ENCODE measurements at places on chromosomes 16 and 17.

- peak; percentile 60 for DNase-seq
Measured at GRCh38 chr17:19727501-19728078, 11.2 kb upstream of the SLC47A2 start.

DNA sequence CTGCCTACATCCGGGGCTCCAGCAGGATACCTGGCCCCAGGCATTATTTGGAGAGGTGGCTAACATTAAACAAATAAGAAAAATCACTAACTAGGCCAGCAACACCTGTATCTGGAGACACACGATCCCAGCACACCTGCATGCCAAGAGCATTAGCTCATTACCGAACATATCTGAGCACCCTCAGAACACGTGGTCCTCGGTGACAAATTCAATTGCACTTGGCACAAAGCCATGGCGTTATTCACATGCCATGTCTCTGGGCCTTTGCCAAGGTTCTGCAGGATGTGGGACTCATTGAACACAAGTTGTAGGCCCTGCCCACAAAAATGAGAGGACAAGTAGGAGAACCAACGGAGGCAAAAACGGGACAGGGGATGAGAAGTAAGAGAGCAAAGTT lies 552.3 kb downstream of the TOX3 start:
- no peak for DNase-seq

DNA sequence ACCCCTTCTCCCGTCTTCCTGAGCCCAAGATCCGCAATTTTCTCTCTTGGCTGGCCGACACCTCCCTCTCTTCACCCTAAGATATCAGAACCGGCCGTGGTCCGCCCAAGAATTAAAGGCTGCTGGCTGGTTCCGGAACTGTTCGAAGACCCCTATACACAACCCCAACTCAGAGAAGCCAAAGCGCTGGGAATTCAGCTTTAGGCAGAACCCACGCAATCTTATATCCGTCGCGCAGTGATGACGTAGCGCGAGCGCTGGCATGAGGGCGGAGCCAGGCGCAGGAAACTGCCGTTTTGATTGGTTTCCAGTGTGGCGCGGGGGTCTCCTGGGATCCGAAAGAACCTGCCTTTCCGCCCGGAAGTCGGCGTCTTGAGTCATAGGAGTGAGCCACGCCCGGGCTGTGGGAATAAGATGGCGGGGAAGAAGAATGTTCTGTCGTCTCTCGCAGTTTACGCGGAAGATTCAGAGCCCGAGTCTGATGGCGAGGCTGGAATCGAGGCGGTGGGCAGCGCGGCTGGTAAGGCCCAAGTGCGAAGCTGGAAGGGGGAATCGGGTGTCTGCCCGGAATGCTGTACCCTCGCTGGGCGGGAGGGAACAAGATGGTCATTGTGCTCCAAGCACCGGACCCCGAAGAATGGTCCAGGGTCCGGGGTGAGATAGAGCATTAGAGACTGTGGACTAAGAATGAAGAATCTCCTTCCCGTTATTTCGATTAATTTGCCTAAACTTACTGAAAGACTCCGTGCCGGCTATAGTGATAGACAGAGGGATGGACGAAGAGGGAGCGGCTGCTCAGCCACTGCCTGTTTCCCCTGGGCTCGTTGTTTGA lies at the start of the genes RECQL5 and SAP30BP:
TSS of gene RECQL5 (minus strand) at position 196 of the 832 bp plus-strand sequence. CDS start 597 bp downstream, outside the sequence.
TSS of gene SAP30BP (plus strand) at position 380 of the 832 bp plus-strand sequence. CDS start at position 415, 35 bp downstream.
- peak; percentile 94 for DNase-seq

DNA sequence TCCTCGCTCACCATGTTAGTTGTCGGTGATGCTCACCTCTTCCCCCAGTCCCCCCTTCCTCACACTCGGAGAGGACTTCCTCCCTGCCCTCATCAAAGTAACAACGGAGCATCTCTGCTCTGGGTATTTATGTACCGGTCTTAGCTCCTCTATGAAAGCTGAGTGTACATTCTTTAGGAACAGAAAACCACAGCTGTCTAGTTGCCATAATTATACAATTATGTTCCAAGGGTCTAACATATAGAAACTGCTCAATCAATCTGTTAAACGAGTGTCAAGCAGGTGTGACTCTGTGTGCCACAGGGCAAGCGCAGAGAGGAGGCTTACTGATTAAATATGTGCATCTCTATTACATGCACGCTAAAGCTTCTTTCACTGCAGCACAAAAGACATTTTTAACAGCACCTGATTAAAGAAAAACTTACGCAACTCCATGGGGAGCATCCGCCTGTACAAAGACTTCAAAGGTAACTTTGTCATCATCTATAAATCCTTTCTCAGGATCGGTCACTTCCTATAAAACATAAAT lies 37.8 kb downstream of the LITAFD start:
- DNase-seq, result no peak

- DNase-seq, result no peak
Measured at GRCh38 chr17:68318103-68318991, 27.1 kb downstream of the ARSG start.

DNA sequence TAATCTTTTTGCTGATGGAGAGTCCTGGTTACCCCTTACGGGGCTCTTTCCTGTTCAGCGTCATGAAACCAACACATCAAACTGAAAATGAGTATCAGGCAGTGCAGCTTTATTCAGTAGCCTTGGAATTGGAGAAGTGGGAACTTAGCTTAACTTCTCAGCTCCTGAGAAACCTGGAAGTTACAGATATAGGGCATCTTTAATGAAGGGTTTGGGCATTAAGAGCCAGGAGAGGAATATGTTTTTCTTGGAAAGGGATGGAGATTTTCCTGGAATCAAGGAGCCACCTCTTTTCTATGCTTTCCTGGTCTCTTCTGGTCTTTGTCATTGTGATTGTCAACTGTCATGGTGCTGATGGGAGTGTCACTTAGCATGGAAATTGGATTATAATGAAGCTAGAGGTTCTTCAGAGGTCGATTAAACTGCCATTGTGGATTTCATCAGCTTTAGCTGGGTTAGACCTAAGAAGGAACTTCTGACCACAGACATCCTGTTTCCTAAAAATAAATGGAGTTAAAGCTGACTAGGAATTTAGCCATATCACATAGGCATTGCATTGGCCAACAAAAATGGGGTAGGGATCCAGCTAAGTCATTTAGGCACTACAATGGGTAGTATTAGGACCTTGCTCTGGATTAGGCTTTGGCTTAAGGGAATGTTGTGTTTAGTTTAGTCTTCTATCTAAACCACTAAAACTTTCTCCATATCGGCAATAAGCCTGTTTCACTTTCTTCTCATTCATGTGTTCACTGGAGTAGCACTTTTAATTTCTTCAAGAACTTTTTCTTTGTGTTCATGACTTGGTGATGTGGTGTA lies 186.4 kb downstream of the BCAS3 start:
- DNase-seq, result no peak

DNA sequence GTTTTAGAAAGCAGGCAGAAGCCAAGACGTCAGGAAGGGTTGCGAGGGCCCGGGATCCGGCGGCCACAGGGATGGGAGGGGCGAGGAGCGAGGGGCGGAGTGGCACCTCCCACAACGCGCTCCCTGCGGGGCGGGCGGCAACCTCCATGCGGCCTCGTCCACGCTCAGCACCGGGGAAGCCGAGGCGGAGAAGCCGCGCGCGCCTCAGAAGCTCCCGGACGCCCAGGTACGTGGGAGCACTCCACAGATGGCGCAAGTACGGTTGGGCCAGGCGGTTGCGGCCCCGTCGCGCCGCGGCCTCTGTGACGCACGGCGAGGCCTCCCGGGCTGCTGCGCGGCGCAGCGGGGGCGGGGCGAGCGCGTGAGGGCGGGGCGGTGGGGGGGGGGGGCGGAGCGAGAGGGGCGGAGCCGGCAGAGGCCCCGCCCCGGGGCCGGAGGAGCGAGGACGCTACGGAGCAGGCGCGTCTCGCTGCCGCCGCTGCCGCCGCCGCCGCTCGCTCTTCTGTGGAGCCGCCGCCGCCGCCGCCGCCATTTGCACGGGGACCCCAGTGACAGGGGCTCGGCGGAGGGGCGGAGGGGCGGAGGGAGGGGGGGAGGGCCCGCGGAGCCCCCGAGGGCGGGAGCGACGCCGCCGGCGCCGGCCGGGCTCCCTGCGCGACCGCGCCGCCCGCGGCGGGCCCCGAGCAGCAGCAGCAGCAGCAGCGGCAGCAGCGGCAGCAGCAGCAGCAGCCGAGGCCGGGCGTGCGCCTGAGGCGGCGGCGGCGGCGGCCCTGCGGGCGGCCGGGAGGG lies at the start of gene TENT4B:
TSS of gene TENT4B (plus strand) at position 500 of the 789 bp plus-strand sequence. CDS start 316 bp downstream, outside the sequence.
- peak; percentile 50 for DNase-seq

DNA sequence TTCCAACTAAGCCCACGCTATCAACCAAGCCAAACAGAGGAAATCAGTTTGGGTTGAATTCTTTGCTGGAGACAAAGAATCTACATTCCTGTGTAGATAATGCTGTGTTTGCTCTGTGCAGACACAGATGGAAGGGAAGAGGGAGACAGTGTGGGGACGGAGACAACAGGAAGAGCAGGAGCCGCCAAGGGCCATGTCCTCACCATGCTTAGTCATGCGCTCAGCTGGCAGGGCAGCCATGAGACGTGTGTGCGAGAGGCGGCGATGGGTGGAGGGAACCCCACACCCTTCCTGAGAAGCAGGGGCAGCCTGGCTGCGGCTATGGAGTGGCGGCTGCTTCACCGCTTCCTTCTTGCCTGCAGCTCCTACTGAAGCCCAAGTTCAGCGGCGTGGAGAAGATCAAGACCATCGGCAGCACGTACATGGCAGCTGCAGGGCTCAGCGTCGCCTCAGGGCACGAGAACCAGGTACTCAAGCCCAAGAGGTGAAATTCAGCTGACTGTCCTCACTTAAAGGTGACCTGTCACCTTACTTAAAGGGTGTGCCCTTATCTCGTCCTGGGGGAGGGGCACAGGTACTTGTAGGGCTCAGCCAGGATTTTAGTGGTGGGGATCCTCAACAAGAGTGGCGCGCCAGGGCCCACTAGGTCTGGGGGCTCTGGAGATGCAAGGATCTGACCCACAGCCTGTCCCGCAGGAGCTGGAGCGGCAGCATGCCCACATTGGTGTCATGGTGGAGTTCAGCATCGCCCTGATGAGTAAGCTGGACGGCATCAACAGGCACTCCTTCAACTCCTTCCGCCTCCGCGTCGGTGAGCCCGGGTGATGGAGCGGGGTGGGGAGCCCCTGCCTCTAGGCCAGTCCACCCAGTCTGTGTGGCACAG lies 47.5 kb downstream of the ADCY7 start:
- peak; percentile 39 for DNase-seq

- no peak for DNase-seq
Measured at GRCh38 chr17:66655461-66655860, 179.5 kb upstream of the CACNG5 start.

GRCh38 chr16:72749091-72749490 lies 298.8 kb downstream of the ZFHX3 start:
- DNase-seq, result no peak

DNA sequence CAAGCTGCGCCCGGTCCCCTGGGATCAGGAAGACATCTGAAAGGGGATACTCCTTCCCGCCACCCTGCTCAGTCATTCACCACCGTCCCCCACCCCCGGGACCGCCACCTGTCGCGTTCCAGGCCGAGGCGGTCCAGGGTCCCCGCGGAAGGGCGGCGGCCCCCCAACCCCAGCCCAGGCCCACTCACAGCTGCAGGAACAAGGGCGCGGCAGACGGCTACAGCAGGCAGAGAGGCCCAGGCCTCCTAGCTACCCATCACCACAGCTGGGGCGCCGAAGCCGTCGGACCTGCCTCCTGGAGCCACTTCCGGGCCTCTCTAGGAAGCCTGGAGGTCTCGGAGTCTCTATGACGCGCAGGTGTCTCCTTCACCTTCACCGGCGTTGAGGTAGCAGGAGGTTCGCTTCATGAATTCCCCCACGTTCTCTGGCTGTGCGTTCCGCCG lies at the start of gene SDR42E1:
TSS of gene SDR42E1 (minus strand) at position 272 of the 443 bp plus-strand sequence. CDS start 10,612 bp downstream, outside the sequence.
- no peak for DNase-seq

DNA sequence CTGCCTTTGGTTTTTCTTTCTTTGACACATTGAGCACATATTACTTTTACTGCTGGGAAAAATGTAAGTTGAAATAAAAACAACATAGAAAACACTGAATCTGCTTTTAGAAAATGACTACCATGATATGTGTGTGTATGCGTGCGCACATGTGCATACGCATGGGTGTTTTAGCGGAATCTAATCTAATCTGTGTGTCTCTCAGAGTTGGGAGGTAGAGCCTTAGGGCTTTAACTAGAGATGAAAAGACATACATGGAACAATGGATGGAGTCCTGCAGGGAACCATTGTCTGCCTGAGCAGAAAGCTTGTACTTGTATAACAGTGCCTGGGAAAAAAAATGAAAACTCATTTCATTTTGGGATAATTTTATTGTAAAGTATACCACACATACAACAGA lies 12.4 kb downstream of the SLFN5 start:
- no peak for DNase-seq

DNA sequence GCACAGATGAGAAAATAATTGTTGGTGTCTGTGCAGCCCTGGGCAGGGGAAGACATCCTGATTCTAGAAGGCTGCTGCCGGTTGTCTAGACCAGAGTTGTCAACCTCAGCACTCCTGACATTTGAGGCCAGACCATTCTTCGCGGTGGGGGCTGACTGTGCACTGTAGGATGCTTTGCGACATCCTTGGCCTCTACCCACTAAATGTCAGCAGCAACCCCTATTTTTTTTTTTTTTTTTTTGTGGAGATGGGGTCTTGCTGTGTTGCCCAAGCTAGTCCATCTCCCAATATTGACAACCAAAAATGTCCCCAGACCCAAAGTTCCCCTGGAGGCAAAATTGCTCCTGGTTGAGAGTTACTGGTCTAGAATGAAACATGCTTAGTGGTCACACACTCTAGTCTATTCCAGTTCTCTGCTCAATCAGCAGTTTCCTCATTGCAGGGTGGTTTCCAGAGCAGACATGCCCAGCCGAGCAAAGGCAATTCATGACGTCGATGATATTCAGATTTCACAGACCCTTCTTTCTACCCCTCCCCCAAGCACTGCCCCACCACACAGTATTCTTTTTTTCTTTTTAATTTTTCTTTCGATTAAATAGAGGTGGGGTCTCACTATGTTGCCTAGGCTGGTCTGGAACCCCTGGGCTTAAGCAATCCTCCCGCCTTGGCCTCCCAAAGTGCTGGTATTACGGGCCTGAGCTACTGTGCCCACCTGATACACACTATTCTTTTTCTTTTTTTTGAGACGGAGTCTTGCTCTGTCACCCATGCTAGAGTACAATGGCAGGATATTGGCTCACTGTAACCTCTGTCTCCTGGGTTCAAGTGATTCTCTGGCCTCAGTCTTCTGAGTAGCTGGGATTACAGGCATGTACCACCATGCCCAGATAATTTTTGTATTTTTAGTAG lies 9.0 kb downstream of the C17orf99 start:
- no peak for DNase-seq

DNA sequence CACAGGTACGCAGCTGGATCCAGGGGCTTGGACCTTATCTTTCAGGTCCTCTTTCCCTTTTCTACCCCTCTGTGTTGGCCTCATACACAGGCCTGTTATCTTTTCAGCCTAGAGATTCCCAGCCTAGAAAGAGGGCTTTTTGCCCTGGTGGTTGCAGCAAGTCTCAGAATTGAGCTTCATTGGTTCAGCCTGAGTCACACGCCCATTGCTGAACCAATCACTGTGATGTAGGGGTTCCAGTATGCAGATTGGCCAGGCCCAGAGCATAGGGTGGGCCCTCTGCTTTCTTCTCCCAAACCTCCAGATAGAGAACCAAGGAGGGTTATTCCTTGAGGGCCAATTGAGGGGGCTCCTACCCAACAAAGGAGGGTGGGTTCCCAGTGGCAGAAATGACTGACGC lies 32.8 kb downstream of the GPT2 start:
- no peak for DNase-seq

GRCh38 chr16:35255816-35256215 lies 1796.4 kb downstream of the TP53TG3F start:
- no peak for DNase-seq
